ENCODE measurements at places on chromosomes 2 and 18.

- no peak for DNase-seq
Measured at GRCh38 chr2:46503686-46504085, 24.3 kb downstream of the TMEM247 start.

DNA sequence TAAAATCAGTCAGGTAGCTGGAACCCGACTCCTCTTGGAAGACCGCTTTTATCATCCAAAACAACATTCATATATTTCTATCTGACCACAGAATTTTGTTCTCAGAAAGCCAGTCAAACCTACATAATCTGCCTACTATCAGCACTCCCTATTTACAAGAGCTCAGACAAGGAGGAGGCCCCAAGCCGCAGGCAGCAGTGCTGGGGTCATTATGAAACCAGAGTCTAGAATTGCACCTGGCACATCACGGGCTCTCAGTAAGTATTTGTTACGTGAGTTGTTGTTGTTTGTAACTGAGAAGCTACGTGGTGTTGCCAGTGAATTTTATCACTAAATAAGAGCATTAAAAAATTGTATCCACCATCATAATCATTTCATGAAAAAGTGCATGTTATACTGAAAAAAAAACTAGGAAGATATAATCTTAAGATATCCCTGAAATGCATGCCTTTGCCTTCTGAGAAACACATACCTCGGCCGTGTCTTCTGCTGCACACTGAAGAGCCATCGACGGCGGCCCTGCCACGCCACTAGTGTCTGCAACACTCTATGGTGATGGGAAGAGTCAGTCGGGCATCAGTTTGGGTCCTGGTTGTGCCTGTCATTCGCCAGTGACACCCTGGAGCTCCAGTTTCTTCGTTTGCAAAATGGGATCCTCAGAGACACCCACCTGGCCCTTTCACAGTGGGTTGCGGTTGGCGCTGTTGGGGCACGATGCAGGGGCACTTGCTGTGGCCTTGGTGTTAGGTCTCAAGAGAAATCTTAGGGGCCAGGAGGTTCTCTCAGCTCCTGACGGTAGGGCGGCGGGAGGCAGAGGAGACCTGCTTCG, 505.9 kb downstream of the EIPR1 start:
- no peak for DNase-seq

DNA sequence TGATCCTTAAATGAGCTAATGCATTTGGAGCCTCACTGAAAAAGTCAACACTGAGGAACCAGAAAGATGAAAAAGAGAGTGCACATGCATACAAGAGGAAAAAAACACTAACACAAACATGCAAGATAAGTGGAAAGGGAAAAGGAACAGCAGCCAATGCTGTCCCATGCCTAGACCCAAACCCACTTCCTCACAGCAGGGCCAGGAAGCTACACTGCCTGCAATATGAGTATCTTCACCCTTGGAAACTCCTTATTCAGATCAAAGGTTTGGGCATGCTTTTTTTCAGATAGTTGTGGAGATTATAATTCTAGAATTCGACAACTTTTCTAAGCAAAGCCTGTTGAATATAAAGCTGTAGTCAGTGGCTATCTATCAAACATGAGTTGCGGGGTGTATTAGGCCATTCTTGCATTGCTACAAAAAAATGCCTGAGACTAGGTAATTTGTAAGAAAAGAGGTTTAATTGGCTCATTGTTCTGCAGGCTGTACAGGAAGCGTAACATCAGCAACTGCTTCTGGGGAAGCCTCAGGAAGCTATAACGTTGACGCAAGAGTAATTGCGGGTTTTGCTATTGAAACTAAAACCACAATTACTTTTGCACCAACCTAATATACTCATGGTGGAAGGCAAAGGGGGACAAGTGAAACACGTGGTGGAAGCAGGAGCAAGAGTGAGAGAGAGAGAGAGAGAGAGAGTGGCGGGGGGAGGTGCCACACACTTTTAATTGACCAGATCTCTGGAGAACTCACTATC, 138.2 kb downstream of the MBD2 start:
- DNase-seq, result no peak

- DNase-seq, result no peak
Measured at GRCh38 chr18:44635546-44635945, 45.1 kb upstream of the SETBP1 start.

DNA sequence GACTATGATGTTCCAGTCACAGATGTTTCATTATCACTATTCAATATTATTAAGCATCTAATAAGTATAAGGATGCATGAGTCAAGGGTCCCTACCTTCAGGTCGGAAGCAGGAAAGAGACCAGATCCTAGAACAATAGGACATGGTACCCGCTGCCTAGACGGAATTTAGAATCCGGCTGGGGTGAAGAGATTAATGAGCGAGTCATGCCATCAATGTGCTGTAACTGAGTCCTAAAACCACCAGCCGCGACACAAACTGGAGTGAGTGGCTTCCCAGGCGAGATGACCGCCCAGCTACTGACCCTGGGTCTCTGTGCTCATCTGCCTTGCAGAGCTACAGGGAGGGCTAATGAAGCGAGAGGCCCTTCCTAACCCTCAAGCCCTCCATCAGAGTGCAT, 73.6 kb downstream of the DNMT3A start:
- DNase-seq, result no peak

- DNase-seq, result no peak
Measured at GRCh38 chr2:109645412-109646184, 31.4 kb downstream of the SOWAHC start.

Data from stimulated activated CD8-positive, alpha-beta memory T cell treated with anti-CD3 and anti-CD28 coated beads, Interleukin-4, amount 100 ng/mL, for 1 hour (primary cell).